ENCODE measurements at places on chromosomes 7 and 10. TPM values are rescaled to one million over a fixed set of nuclear protein-coding genes. Genes with fewer than 3 reads are reported as not detected.

GRCh38 chr7:76069238-76069638 lies 21.3 kb downstream of the MDH2 start:
- peaks cover 3% of the 10 kb centered on the region for H3K4me1 ChIP-seq
- H3K27me3 ChIP-seq: no peaks in the 10 kb centered on the region
- peak overlapping the region; percentile 79 for H3K27ac ChIP-seq
- H3K4me3 ChIP-seq: no peak overlapping the region
- H3K36me3 ChIP-seq: peaks cover 23% of the 10 kb centered on the region

DNA sequence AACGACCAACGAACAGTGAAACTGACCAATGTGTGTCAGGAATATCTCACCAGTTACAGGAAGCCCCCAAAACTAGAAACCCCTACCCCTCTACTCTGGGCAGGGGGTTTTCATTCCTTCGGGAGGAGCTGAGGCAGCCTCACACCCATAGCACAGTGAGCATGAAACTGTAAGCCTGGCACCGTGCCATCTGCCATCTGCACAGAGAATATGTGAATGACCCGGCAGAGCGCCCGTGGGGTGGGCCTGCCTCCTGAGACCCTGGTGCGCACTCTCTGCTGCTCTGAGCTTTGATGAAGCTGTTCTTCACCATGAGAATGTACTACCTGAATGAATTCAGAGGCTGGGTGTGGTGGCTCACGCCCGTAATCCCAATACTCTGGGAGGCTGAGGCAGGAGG lies 27.1 kb downstream of the DAGLB start:
- H3K4me1 ChIP-seq: no peaks in the 10 kb centered on the region
- H3K36me3 ChIP-seq: peaks cover 41% of the 10 kb centered on the region
- no peak overlapping the region for H3K4me3 ChIP-seq
- H3K27me3 ChIP-seq: no peaks in the 10 kb centered on the region
- no peak for DNase-seq
- H3K27ac ChIP-seq: no peak overlapping the region

GRCh38 chr7:144473908-144474307 lies 70.4 kb upstream of the NOBOX start:
- no peak overlapping the region for H3K27ac ChIP-seq
- H3K4me1 ChIP-seq: peaks cover 7% of the 10 kb centered on the region
- H3K36me3 ChIP-seq: no peaks in the 10 kb centered on the region
- H3K4me3 ChIP-seq: no peak overlapping the region
- no peak for DNase-seq

Gene ELN
- 37.4 TPM for total RNA-seq

Gene TMEM184A
- total RNA-seq: 5.0 TPM
